ENCODE measurements at places on chromosomes 7 and 10.

DNA sequence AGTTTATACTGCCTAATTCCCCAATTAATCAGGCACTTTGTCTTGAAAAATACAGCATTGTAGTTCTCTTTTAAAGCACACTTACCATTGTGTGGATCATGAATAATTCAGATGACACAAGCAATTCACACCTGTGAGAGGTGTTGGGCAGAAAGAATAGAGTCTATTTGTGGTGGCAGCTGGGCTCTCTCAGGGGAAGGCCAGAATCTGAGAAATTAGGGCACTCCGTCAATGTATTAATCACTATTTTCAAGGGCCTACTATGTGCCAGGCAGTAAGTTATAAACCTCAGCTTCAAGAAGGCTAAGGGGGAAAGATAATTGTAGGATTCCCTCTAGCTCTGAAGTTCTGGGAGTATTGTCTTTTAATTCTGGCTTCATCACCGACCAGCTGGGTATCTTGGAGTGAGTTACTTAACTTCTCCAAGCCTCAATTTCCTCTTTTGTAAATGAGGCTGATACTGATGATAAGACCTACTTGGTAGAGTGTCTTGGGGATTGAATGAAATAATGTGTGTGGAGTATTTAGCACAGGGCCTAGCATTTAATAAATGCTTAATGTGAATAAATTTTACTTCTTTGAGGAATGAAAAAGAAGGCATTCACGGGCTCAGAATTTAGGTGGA is 2.5 kb downstream of the CHN2 start:
- DNase-seq, result no peak

- DNase-seq, result no peak
Measured at GRCh38 chr7:115060095-115060870, 138.4 kb downstream of the MDFIC start.

- no peak for DNase-seq
Measured at GRCh38 chr7:83541187-83541960, 107.6 kb downstream of the SEMA3E start.

DNA sequence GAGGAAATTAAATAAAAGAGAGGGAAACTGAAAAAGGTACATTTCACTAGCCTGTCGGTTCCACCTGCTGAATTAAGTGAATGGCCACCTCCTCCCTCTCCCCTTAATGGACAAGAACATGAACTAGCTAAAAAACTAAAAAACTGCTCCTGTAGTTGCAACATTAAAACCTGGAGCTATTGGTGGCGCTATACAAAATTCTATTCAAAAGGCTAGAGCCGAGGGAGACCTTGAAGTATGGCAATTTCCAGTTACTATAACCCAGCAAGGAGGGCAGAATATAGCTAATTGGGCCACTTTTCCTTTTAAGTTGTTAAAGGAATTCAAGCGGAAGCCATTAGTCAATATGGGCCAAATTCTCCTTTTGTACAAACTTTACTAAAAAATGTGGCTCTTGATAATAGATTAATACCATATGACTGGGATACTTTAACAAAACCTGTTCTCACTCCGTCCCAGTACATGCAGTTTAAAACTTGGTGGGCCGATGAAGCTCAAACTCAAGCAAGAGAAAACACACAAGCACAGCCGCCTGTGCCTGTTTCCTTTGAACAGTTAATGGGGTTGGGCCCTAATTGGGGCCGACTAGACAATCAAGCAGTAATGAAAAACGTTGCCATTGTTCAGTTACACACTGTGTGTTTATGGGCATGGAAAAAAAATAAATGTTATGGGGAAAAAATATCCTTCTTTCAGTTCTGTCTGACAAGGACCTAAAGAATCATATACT is 6.5 kb upstream of the CHST3 start:
- DNase-seq, result no peak

DNA sequence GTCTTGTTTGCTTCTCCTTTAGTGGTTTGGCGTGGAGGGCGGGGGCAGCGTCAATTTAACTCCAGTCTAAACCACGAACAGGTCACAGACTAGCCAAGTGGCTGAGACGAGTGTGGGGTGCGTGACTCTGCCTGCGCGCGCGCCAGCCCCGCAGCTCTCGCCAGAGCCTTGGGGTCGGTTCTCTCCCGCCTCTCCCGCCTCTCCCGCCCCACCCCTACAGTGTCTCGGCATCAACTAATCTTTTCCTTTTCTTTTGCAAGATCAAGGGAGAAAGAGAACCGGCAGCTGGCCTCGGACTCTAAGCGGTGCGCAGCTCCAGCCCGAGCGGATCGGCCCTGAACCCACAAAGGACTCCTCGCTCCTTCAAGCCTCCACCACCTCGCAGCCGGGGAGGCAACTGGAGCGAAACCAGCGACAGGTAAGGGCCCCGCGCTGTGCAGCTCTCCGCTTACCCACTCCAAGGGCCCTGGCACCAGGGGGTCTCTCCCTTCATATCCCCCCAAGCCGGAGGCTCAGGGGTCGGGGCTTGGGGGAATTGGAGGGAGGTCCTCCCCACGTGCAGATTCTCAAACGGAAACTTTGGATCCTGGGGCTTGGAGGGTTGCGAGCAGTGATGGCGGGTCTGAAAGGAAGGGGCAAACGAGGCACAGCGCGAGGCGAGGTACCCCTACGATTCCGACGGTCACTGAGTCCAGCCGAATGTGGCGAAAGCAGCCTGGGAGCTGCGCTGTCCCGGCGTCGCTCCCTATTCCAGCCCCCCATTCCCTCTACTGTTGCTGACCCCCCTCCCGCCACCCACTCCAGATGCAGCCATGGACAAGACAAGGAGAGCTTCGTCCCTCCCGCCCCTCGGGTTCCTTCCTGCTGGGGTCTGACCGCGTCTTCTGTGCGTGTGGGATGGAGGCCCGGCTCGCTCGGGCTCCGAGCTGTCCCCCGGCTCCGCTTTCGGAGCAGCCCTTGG is 829 bp downstream of the CHRM2 start:
- no peak for DNase-seq

- no peak for DNase-seq
Measured at GRCh38 chr7:47833211-47833610, 115.1 kb downstream of the PKD1L1 start.

DNA sequence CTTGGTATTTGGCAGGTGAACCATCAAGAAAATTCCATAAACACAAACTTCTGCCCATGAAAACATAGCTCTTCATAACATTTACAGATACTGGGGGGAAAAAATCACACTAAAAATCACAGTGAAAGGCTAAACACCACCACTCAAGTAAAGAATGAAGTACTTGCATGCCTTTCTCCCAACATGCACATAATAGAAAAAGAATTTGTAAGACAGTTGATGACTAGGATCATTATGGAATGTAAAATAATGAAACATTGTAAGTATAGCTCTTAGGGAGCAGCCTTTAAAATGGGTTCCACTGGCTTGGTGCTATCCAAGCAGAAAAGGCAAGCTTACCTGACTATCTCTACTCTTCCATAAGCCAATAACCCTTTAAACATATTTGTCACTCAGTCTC is 299.9 kb upstream of the LRRN3 start:
- no peak for DNase-seq

GRCh38 chr7:12670000-12670729 is 17.3 kb upstream of the ARL4A start:
- DNase-seq, result no peak

GRCh38 chr10:34446049-34446448 is 369.0 kb downstream of the PARD3 start:
- no peak for DNase-seq

DNA sequence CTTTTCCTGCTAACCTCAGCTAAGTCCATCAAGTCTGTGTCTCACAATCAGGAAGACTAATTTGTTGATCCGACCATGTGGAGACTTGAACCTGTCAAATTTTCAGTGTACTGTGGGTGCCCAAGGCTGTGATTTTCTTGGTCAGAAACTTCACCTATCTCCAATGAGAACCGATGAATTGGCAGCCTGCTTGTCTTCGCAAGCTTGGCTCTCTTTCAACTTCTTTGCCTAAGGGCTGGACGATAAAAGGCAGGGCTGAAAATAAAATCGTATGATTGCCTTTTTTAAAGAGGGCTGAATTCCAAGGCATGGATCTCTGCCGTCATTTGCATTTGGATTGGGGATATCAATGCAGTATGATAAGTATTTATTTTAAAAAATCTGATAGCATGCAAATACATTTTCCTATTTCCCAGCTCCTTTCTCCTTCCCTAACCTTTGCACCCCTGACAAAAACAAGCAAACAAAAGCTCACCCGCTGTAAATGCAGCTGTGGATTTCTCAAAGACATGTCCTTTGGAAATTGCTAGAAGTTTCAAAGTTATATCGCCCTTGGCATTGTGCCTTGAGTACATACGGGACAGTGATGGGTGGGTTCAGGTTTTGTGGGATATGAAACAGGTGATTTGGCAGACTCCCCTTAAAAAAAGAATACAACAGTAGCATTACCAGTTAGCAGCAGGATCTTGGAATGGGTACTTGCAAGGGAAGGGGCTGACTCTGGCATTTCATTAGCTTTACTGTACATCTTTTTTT is 80.6 kb downstream of the NPTX2 start:
- DNase-seq, result no peak

DNA sequence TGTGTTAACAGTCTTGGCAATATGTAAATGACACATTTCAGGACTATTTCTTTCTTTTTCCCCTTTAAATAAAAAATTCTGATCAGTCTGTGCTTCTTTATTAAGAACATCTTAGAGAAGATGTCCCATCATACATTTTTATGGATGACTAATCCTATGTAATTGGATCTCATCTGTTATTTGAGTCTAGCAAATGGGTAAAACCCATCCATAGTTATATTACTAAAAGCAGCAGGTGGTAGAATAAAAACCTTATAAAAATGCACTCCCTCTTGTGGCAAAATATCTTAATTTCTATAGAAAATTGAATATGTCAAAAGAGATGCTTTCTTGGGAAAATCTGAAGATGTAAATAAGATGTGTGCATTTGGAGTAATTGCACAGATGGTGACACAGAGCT is 35.3 kb downstream of the TRRAP start:
- no peak for DNase-seq

- no peak for DNase-seq
Measured at GRCh38 chr7:1748076-1748838, 78.2 kb downstream of the ELFN1 start.

DNA sequence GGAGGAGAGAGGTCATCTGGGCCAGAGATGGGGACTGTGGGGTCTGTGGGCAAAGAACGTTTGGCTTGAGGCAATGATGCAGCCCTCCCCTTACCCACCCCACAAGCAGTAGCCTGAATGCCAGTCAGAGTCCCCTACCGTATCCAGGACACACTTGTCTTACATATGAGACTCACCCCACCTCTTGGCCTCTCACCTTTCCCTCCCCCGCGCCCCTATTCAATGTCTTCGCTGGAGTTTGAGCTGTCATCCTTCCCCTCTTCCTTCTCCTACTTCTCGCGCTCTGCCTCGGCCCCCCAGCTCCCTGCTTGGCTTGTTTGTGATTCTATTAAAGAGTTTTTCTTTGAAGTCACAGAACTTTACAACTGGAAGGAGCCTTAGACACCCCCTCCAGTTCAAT is 8.9 kb downstream of the PRRT4 start:
- no peak for DNase-seq

DNA sequence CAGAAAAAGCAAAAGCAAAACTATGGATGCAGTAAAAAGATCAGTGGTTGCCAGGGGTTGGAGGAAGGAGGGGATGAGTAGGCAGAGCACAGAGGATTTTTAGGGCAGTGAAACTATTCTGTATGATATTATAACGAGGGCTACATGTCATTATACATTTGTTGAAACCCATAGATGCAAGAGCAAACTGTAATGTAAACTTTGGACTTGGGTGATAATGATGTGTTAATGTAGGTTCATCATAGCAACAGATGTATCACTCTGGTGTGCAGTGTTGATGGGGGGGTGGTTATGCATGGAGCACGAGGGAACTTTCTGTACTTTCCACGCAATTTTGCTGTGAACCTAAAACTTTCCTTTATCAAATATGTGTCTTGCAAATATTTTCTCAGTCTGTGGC is 23.2 kb downstream of the SLK start:
- DNase-seq, result no peak

DNA sequence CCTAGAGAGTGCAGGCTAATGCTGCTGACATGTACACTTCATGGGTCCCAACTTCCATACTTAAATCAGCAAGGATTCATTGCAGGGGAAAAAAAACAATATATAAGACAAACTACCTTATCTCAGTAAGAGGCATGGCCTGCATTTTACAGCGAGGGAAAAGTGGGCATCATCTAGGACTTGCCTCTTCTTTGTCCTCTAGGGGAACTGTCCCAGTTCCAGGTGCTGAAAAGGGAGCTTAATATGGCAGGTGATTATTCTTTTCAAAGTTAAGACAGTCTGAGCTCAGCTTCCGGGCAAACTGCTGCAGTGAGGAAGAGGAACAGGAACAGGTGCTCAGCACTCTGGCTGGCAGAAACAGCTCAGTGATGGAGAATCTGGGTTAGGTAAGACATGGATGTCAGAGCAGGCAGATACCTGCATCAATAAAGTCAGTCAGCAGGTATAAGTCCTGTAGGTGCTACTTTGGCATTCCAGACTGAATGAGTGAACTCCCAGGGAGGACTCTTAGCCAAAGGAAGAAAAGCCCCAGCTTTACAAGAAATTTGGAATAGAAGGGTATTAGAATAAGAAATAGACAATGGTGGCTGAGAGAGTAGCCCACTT is 147.2 kb downstream of the TMEM178B start:
- no peak for DNase-seq

DNA sequence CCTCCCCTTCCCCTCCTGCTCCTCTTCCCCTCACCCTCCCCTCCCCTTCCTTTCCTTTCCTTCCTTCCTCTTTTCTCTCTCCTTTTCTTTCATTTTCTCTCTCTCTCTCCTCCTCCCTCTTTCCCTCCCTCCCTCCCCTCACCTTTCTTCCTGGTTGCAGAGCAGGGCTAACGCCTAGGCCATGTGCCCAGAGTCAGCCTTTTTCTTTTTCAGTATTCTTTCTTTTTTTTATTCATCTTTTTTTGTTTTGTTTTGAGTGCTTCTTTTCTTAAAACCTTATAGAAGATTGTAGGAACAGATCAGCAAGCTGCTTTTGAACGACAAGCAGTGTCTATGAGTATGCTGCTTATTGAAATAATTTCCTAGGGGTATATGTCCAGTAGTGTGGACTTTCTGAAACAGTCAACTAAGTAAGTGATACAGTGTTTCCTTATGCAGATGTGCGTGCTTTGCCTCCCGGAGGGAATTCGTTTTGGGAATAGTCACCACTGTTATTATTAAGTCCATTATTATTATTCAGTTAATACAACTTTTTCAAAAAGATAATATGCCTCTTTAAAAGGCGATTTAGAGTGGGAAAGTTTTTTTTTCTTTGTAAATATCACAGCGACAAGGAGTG is 219.2 kb downstream of the CAMK1D start:
- no peak for DNase-seq

DNA sequence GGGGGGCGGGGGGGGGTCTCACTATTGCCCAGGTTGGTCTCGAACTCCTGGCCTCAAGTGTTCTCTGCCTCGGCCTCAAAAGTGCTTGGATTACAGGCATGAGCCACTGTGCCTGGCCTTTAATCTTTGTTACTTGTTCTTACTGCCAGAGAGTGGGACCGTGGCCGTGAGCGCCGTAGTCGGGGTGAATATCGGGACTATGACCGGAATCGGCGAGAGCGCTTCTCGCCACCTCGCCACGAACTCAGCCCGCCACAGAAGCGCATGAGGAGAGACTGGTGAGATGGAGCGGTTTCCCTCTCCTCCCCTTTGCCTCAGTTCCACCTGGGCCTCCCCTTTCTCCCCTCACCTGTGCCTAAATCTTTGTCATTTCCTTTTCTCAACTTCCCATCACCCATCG is 6.2 kb downstream of the SRRT start:
- no peak for DNase-seq
